Ascending aorta (tissue), 2 donors: ENCODE measurements at places on chromosomes 7 and 10. TPM values are rescaled to one million over a fixed set of nuclear protein-coding genes. Genes with fewer than 3 reads are reported as not detected.

FFAR4 gene
- not detected for total RNA-seq

VWDE gene
- total RNA-seq, result not detected

ARHGAP22 gene
- total RNA-seq, result 2.0 TPM

OR2A12 gene
- not detected for total RNA-seq

ANKIB1 gene
- total RNA-seq, result 27.4 TPM

GRCh38 chr10:51074238-51075028 is at the start of gene PRKG1:
Gene PRKG1 (plus strand): TSS chr10:51074487.
- H3K36me3 ChIP-seq, result no peaks in the 10 kb centered on the region
- peak within 1 kb of the TSS; percentile 96 for H3K27ac ChIP-seq
- DNase-seq, result peak; percentile 92
- peak within 1 kb of the TSS; percentile 94 for H3K4me3 ChIP-seq
- peaks cover 12% of the 10 kb centered on the region for H3K4me1 ChIP-seq

DNA sequence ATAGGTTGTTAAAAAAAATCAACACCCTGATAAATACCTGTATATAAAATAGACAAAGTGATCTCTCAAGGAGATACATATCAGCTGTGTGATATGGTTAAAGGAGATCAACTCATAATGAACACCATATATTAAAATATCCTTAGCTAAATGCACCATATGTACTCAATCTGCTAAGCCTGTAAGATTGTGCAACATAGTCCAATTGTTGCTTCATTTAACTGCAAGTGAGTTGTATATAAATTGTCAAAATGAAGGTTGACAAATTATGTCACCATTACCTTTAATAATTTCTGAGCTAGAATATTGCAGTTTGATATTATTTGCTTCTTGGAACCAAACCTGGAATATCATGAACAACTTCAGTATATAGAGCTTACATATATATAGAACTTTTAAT is 283.7 kb downstream of the MALRD1 start:
- DNase-seq, result no peak
- no peak overlapping the region for H3K4me3 ChIP-seq
- H3K4me1 ChIP-seq, result no peaks in the 10 kb centered on the region
- H3K27ac ChIP-seq, result no peak overlapping the region
- H3K36me3 ChIP-seq, result no peaks in the 10 kb centered on the region
- no peaks in the 10 kb centered on the region for H3K27me3 ChIP-seq

DNA sequence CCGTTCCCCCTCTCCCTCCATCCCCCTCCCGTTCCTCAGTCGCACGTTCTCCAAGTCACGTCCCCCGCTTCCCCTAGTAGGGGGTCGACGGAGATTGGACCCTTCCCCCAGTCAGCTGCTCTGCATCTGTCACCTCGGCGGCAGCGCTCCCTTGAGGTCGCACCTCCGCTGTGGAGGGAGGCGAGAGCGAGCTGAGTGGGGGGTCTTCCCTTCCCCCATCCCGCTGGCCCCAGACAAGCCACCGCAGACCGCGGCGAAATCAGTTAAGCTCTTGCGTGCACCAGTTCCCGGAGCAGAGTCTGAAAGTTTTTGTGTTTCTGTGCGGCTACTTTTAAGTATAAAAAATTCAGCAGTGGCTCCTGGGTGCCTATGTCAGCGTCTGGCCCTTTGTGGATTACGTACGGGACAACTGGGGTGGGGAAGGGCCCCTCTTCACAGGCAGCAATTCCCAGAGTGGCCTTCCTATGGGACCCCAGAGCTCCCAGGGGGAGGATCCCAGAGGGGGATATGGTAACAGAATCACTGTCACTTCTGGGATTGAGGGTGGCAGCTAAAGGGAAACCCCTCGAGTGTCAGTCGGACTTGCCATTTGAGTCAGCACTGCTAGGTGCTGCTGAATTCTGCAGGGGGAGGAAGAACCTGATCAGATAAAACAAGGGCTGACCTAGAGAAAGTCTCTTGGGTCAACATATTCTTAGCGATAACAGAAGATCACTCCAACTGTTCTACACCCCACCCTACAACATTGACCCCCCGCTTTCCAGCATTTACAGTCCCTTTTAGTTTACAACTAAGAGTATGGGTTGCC is 12.5 kb upstream of the DDIT4 start:
- H3K4me3 ChIP-seq, result peak overlapping the region; percentile 74
- peak overlapping the region; percentile 91 for H3K27ac ChIP-seq
- H3K27me3 ChIP-seq, result no peaks in the 10 kb centered on the region
- no peak for DNase-seq
- no peaks in the 10 kb centered on the region for H3K36me3 ChIP-seq

DNA sequence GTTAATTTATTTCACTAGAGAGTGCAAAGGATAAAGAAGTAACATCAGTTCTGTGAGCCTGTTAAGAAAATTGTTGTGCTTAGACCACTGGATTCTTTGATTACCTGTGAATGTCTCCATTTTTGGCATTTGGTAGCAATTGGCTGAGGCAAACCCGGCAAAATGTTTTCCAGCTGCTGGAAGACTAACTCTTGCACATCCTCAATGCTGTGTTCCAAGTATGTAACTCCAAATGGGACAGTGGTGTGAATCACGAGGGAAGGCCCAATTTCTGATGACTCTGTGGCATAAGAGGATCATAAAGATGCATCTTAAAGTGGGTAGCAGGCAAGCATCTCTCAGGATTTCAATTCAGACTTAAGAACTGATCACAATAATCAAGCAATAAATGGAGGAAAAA is 268.8 kb downstream of the RNLS start:
- no peak overlapping the region for H3K4me3 ChIP-seq
- no peak for DNase-seq
- no peaks in the 10 kb centered on the region for H3K27me3 ChIP-seq
- H3K4me1 ChIP-seq, result no peaks in the 10 kb centered on the region
- H3K36me3 ChIP-seq, result no peaks in the 10 kb centered on the region
- H3K27ac ChIP-seq, result no peak overlapping the region

DNA sequence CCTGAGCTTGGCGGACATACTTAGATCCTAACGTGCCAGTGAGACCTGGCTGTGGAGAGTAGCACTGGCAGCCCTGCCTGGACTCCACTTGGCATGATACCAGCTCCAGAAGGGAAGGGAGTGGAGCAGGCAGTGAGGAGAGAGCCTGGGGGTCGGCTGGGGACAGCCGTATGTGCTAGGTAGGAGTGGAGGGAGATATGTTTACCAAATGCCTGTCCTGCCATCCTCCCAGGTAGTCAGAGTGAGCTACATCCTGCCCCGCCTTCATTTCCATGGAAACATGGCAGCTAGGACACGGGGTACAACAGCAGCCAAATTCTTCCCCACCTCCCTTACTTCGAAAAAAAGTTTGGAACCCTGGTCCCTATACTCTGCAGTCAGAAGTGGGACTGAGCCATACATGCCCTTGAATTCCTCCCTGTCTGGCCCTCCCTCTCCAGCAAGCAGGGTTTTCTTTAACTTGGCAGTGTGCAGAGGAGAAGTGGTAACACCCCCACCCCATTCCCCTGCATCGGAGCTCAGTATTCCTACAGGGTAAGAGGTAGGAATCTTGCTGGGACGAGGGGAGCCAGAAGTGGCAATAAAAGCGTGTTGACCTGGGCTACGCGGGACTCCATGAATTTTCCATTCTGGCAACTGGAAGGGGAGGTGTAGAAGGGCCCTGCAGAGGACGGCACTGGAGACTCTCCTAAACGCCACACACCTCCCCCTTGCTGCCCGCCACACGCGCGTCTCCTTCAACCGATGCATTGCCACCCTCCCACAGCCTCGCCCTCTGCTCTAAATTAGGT is 20.0 kb upstream of the SMO start:
- H3K27me3 ChIP-seq, result no peaks in the 10 kb centered on the region
- H3K27ac ChIP-seq, result peak overlapping the region; percentile 24
- peak overlapping the region; percentile 67 for H3K4me3 ChIP-seq
- H3K4me1 ChIP-seq, result peaks cover 6% of the 10 kb centered on the region
- H3K36me3 ChIP-seq, result no peaks in the 10 kb centered on the region

GRCh38 chr7:156780724-156781455 is 112.1 kb downstream of the LMBR1 start:
- no peak for DNase-seq
- H3K4me1 ChIP-seq, result no peaks in the 10 kb centered on the region
- no peaks in the 10 kb centered on the region for H3K36me3 ChIP-seq
- H3K4me3 ChIP-seq, result no peak overlapping the region
- no peak overlapping the region for H3K27ac ChIP-seq

DNA sequence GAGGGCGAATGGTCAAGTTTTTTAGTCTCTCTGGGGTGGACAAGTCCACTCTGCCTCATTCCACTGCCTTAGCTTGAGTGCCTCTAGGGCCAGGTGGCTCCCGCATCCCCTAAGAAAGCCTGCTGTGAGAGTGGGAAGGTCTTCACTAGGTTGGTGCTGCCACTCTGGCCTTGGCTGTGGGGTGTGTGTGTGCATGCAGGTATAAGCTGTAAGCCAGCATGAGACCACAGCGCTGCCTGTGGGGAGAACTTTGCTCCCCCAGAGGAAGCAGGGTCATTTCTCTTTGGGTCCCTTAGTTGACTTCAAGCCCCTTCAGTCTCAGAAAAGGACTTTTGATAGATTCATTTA is 25.5 kb upstream of the PCBD1 start:
- H3K4me1 ChIP-seq, result no peaks in the 10 kb centered on the region
- no peak overlapping the region for H3K27ac ChIP-seq
- no peaks in the 10 kb centered on the region for H3K27me3 ChIP-seq
- no peak overlapping the region for H3K4me3 ChIP-seq

GRCh38 chr7:94004024-94004951 is at the start of gene BET1:
Gene BET1 (minus strand): TSS chr7:94004355. CDS start chr7:94004216, 139 bp downstream.
- no peaks in the 10 kb centered on the region for H3K27me3 ChIP-seq
- H3K4me1 ChIP-seq, result no peaks in the 10 kb centered on the region
- no peaks in the 10 kb centered on the region for H3K36me3 ChIP-seq
- DNase-seq, result peak; percentile 88

DNA sequence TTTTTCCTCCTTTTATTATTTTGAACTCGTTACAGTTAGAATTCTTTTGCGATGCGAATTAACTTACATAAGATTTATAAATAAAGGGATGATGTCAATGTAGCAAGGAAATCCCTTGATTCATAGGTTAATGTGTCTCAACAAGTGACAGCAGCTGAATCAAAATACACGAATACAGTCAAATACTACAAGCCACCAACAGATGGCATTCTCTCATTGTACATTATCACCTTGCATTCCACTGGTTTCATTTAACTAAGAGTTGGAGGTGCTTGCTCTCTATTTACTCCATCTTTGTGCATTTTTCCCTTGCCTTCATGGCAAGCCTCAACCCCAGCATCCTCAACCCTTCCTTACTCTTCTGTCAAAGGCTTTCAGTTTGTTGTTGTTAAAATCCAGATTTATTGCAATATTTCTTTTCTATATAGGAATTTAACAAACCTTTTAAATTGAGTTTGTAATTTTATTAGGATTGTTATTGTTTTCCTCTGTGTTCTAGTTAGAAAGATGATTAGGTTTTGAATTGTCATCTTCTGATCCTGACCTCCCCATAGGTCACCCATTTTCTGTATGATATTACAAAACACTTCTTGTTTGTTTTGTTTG is 78.3 kb downstream of the SLC25A40 start:
- DNase-seq, result no peak
- H3K27me3 ChIP-seq, result no peaks in the 10 kb centered on the region

- no peaks in the 10 kb centered on the region for H3K27me3 ChIP-seq
- peak overlapping the region; percentile 67 for H3K27ac ChIP-seq
- H3K36me3 ChIP-seq, result no peaks in the 10 kb centered on the region
- H3K4me3 ChIP-seq, result peak overlapping the region; percentile 79
Observed at GRCh38 chr10:13890233-13891127, 303.7 kb downstream of the PRPF18 start.
